ENCODE measurements at places on chromosomes 11 and 22.

DNA sequence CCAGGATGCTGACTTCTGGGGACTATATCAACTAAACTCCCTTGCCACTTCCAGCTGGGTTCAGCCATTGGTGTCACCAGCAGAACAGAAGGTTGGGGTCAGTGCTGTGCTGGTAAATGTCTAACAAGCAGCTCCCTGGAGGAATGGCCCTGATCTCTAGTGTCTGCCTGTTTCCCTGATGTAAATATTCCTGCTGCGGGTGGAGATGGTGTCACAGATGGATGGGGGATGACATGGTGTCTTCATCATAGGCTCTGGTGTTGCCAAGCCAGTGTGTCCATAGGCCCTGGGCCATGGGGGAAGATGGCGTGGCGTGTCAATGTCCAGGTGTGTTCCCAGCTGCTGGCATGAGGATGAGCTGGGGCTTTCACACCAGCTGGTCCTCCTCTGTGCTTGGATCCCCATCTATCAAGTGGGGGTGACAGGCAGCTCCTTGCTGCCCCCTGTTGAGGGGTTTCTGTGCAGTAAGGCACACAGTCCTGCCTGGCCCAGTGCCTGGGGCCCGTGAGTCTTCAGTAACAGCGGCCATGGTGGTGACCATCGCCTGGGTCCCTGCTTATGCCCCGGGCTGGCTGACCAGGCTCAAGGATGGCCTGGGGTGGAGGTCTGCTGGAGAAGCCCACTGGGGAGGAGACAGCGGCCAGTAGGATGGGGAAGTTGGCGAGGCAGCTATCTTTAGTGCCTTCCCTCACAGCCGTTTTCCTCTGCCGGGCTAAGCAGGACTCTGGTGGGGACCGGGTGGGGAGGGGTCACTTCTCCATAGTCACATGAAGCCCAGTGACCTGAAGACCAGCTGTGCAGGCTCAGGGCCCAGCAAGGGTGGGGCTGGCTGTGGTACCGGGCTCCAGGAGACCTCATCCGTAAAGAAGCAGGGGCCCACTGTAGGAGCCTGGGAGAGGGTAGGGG, 12.7 kb downstream of the RPL3 start:
- DNase-seq, result no peak

DNA sequence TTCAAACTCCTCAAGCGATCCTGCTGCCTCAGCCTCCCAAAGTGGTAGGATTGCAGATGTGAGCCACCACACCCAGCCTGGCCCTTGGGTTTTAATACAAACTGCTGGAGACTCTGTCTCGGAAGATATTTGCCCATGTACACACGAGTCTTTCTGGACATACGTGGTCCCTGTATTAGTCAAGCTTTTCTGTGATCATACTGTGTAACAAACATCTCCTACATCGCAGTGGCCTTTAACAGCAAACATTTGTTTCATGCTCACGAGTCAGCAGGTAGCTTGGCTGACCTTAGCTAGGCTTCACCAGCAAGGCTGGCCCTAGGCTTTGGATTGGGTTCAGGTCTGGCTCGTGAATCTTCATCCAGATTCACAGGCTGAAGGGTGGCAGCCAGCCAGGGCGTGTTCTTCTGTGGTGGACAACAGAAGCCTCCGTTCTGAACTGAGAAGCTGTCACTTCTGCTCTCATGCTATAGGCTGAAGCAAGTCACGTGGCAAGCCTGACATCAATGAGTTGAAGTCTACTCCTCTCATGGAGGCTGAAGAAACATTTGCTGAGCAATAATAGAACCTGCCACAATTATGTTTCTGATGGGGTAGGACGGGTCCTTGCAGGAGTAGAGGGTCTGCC, 8.8 kb downstream of the KIAA1671 start:
- no peak for DNase-seq

- no peak for DNase-seq
These were observed 11.3 kb upstream of the ACER3 start for GRCh38 chr11:76849376-76849775.

DNA sequence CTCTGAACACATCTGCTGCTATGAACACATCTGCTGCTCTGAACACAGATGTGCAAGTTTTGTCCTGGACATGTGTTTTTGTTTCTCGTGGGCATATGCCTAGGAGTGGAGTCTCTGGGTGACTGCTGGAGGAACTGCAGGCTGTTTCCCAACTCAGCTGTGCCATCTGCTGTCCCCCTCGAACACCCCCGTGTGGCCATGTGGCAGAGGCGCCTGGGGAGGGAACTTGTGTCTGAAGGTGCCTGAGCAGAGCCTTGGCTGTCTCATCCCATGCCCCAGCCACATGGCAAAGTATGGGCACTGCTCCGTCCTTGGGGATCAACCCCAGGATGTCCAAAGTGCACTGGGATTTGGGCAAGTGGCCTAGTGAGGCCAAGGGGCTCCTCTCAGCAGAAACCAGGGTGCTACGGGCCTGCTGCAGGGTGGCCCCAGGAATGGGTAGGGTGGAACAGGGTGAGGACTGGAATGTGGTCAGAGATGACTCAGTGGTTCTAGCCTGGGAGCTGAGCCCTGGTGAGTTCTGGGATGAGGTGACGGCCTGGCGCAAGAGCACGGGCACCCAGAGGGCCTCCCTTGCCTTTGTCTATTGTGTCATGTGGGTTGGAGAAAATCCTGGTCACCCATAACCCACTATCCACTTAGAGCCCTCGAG, 14.7 kb downstream of the GATD1 start:
- DNase-seq, result peak; percentile 43

DNA sequence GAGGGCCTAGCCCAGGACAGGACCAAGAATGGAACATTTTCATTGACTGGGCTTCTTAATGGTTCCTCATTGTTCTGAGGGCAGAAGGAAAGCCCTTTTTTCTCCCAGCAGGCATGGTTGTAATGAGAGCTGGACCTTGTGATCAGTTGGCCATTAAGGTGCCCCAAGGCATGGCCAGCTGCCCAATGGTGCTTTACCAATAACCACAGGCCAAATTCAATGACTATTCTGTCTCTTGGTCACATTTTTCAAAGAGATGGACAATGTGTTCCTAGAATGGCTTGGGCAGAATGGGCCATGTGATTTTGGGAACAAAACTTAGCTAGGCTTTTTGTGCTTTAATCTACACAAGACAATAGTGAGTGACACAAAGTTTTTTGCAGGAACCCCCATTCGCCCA, 7.3 kb downstream of the NAV2 start:
- DNase-seq, result no peak

- no peak for DNase-seq
These were observed 346.1 kb upstream of the DDI1 start for GRCh38 chr11:103690356-103690755.

DNA sequence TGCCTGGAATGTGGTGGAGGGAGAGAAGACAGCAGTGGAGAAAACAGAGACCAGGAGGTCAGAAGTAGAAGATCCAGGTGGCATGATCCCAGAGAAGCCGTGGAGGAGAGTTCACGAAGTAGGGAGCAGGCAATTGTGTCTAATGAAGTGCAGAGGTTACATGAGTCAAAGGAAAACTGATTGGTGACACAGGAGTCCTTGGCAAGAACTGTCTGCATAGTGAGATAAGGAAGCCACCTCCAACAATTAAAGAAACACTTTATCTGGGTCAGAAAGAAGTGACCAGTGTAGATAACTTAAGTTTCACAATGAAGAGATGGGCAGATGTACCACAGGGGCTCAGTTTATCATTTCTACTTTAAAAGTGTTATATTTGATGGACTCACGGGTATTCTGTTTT, 57.0 kb upstream of the PTH start:
- DNase-seq, result no peak

GRCh38 chr11:82864268-82864667, 36.0 kb downstream of the PRCP start:
- DNase-seq, result peak; percentile 46

- DNase-seq, result no peak
These were observed 25.3 kb upstream of the ALX4 start for GRCh38 chr11:44335052-44335760.

GRCh38 chr22:41657709-41658108, 31.0 kb downstream of the SNU13 start:
- no peak for DNase-seq

DNA sequence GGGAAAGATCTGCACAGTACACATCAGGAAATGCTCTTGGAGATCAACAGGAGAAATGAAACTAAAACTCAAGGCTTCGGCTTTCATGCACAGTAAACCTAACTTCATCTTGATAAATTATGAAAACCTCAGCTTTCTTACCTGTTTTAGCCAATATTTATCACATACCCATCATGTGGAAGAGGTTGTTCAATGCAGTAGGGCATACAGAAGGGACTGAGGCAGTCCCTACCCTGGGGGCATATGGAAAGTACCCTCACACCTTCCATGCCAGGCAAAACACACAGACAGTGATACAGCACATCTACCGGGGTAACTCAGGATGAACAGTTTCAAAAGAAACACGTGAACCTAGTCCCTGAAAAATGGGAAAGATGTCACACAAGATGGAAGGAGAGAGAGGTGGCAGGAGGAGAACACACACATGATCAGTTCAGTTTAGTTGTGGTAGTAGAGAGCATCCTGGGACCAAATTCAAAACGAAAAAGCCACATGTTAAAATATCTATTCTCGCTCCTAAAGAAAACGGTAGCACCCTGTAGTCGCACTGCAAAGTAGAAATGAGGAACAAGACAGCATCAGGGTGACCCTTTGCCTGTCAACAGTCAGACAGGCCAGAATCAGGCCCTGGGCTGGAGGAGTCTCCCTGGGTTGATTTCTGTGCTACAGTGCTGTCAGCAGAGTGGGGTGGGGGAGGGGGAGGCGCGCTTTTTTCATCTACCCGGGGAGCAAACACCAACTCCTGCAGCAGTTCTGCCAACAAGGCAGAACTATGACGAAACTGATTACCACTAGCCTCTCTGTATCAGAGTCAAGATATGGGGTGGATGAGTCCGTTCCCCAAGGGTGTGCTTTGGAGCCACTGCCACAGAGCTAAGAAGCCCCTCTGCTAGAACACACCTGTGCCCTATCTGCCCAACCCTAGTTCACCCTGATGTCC, 1.3 kb downstream of the HIRA start:
- DNase-seq, result no peak

DNA sequence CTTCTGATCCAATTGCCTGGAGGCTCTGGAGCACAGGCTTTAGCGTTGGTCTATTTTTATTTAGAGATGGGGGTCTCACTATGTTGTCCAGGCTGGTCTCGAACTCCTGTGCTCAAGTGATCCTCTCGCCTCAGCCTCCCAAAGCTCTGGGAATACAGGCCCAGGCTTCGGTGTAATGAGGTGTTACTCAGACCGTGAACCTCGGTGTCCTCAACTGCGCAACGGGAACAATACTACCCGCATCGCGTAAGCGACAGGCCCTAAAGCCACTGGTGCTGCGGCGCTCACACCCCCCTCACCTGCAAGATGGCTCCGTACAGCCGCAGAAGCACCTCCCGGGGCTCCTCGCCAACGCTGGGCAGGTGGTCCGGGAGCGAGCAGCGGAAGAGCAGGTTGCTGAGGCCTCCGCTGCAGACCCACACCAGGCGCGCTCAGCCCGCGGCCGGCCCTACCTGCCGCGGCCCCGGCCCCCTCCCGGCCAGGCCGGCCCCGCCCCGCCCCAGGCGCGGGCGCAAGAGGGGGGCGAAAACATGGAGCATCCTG, 628 bp downstream of the CHKB start:
- DNase-seq, result no peak

DNA sequence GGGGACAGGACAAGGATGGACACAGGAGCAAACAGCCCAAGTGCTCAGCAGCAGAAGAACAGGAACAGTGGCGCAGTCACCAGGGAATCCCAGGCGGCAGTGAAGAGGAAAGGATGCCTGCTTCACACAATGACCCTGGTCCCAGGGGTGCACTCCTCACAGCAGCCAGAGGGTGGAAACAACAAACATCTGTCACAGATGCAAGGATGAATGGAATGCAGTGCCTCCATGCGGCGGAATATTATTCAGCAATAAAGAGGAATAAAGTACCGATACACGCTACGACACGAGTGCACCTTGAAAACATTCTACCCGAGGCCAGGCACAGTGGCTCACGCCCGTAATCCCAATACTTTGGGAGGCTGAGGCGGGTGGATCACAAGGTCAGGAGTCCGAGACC, 12.7 kb downstream of the CSNK1E start:
- peak; percentile 72 for DNase-seq

GRCh38 chr11:66495401-66495854, 15.0 kb upstream of the BBS1 start:
- no peak for DNase-seq

DNA sequence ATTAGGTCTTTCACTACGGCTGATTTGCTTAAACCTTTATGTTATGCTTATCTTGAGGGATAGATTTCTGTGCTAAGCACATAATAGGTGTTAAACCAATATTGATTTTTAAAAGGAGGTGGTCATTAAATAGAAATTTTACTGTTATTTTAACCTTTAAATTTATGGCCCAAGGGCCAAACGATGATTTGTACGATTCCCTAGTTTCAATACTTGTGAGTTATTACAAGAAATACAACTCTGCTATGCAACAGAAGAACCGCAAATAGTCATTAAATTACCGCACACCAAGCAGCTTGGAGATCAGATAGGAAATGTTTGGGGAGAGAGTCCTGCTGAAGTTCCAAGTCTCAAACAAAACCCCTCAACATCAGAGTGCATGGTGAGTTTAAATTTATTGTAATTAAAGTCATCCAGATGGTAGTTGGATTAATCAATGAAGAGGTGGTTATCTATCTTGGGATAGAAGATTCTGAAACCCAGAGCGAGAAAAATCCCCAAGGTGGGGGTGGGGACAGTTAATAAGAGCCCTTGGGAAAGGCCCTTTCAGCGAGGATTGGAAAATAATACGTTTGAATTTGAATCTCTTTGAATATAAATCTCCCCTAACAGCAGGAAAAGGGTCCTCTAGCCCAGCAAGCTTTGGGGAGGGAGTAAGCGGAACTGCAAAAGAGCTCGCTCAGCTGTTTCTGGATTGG, 805 bp upstream of the QSER1 start:
- no peak for DNase-seq

DNA sequence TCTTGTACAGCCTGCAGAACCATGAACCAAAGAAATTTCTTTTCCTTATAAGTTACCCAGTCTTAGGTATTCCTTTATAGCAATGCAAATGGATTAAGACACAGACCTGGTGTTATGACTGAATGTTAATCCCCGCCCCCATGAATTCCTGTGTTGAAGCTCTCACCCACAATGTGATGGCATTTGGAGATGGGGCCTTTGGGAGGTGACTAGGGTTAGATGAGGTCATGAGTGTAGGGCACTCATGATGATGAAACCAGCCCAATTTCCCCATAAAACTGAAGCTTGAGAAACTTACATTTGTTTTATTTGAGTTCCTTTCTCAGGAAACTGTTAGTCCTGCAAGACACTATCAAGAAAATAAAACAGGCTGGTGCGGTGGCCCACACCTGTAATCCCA, 115.8 kb upstream of the THY1 start:
- no peak for DNase-seq

- DNase-seq, result no peak
These were observed 974.7 kb upstream of the CCDC90B start for GRCh38 chr11:84260862-84261261.

- no peak for DNase-seq
These were observed 39.3 kb upstream of the SORL1 start for GRCh38 chr11:121412711-121413415.

GRCh38 chr11:46659908-46660307, 40.5 kb downstream of the ARHGAP1 start:
- DNase-seq, result no peak

Data from right cardiac atrium (tissue), 5 donors.